Activated CD8-positive, alpha-beta T cell treated with anti-CD3 and anti-CD28 coated beads for 36 hours (primary cell): ENCODE measurements at places on chromosomes 7 and 10. TPM values are rescaled to one million over a fixed set of nuclear protein-coding genes. Genes with fewer than 3 reads are reported as not detected.

- peaks cover 81% of the 10 kb centered on the region for H3K36me3 ChIP-seq
- peaks cover 83% of the 10 kb centered on the region for H3K4me1 ChIP-seq
- peak overlapping the region; percentile 2 for H3K4me3 ChIP-seq
- peak overlapping the region; percentile 92 for H3K27ac ChIP-seq
Measured at GRCh38 chr7:130927062-130927461, 193.1 kb upstream of the KLF14 start.

The ABHD11 gene
- 21.5 TPM for total RNA-seq

DNA sequence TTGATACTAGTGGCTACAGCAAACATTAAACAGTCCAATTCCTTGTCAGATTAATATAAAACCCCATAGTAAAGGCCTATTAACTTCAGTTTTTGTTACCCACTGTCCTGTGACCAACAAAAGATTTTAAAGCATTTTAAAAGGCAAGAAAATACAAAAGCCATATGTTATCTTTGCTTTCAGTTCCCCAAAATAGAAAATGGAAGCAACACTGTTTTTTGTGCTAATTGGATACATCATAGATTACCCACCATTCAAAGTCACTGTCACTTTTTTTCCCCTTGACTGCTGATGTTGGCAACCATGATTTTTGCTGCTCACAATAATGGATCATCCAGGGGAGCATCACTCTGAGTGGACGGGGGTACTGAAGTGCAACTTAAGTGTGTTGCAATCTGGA lies 52.4 kb upstream of the TMEM140 start:
- peaks cover 10% of the 10 kb centered on the region for H3K36me3 ChIP-seq
- no peak overlapping the region for H3K4me3 ChIP-seq
- H3K4me1 ChIP-seq: no peaks in the 10 kb centered on the region
- DNase-seq: no peak
- H3K27ac ChIP-seq: no peak overlapping the region

The CLRN3 gene
- not detected for total RNA-seq

- peaks cover 24% of the 10 kb centered on the region for H3K4me1 ChIP-seq
- no peak overlapping the region for H3K4me3 ChIP-seq
- DNase-seq: no peak
- H3K27me3 ChIP-seq: no peaks in the 10 kb centered on the region
- H3K36me3 ChIP-seq: peaks cover 27% of the 10 kb centered on the region
Measured at GRCh38 chr7:130397051-130397757, 16.9 kb downstream of the CPA1 start.

- peaks cover 4% of the 10 kb centered on the region for H3K4me1 ChIP-seq
- no peak overlapping the region for H3K27ac ChIP-seq
- DNase-seq: no peak
Measured at GRCh38 chr10:3233486-3233990, 61.0 kb upstream of the PITRM1 start.

The CALML3 gene
- total RNA-seq: not detected

GRCh38 chr7:26787701-26788100 lies 76.7 kb downstream of the SKAP2 start:
- no peak overlapping the region for H3K4me3 ChIP-seq
- H3K27me3 ChIP-seq: no peaks in the 10 kb centered on the region
- H3K4me1 ChIP-seq: no peaks in the 10 kb centered on the region
- H3K36me3 ChIP-seq: no peaks in the 10 kb centered on the region
- no peak overlapping the region for H3K27ac ChIP-seq
- DNase-seq: no peak
